Fibroblast of skin of left quadriceps (primary cell): ENCODE measurements at places on chromosomes 5 and 9.

- no peak for DNase-seq
These were observed 50.6 kb downstream of the ALDH1A1 start for GRCh38 chr9:72902268-72902667.

GRCh38 chr9:137960496-137960895 is 82.9 kb downstream of the CACNA1B start:
- DNase-seq: no peak

- DNase-seq: no peak
These were observed 13.6 kb downstream of the OTULINL start for GRCh38 chr5:14595189-14595588.

GRCh38 chr5:143713047-143714003 is 98.6 kb upstream of the HMHB1 start:
- DNase-seq: no peak

DNA sequence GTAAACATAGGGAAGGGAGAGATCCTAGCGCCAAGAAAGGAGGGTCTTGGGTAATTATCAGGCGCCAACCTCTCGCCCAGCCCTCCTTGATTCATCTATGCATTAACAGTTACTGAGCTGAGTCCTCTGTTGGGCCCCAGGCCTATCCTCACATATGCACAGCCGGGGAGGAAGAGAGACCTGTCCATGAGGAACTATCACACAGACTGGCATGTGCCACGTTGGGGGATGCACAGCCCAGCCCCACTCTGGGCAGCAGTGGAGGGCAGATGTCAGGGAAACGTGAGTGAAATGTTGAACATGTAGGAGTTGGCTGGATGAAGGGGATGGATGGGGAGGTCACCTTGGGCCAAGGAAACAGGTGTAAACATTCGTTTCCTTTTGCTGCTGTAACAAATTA is 18.8 kb upstream of the ENHO start:
- no peak for DNase-seq

DNA sequence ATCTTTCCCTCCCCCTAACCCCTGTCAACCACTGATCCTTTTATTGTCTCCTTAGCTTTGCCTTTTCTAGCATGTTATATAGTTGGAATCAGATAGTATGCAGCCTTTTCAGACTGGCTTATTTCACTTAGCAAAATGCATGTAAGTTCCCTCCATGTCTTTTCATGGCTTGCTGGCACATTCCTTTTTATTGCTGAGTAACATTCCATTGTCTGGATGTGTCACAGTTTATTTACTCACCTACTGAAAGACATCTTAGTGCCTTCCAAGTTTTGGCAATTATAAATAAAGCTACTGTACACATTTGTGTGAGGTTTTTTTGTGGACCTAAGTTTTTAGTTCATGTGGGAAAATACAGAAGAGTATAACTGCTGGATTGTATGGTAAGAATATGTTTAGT is 230.1 kb downstream of the PBX3 start:
- DNase-seq: no peak

DNA sequence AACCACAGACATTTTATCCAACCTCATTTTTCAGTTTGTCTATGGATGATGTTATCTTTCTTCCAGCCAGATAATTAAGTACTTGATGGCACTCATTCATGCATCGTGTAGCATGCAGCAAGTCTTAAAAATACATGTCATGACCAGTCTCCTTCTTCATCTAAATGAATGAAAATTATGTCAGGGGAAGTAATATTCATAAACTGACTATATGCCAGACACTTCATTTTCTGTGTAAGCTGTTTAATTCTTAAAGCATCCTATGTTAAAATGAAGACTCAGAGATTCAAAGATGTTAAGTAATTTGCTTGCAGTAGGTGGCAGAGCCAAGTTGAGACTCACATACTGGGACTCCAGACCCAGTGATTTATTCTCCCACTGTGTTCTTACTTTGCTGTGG is 181.7 kb upstream of the CD180 start:
- DNase-seq: no peak

DNA sequence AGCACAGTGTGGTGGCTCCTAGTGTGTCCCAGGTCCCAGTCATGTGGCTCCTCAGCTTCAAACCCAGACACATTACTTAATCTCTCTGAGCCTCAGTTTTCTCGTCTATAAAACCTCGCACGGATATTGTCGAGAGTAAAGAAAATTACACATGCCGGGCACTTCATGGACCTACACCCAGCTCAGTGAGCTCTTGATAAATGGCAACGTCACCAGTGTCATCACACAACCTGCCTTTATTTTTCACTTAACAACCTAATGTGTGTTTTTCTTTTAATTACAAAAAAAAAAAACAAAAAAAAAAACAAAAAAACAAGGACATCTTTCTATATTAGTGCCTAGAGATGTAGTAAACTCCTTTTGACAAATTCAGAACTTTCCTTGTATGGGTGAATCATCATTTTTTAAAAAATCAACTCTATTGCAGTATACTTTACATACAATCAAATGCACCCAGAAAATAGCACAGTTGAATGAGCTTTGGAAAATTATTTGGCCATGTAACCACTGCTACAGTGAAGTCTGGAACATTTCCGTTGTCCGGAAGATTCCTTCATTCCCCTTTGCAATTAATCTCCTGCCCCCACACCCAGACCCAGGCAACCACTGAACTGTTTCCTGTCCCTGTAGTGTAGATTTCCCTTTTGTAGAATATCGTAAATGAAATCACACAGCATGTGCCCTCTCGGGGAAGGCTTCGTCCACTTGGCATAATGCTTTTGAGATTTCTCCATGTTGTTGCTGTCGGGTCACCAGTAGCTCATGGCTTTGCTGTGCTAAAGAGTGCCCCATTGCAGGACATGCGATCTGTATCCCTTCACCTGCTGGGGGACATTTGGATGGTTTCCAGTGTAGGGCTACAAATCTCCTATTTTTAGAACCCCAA is 100.4 kb upstream of the LARP1 start:
- no peak for DNase-seq

- DNase-seq: no peak
These were observed 28.8 kb downstream of the TMEM174 start for GRCh38 chr5:73201547-73202513.

DNA sequence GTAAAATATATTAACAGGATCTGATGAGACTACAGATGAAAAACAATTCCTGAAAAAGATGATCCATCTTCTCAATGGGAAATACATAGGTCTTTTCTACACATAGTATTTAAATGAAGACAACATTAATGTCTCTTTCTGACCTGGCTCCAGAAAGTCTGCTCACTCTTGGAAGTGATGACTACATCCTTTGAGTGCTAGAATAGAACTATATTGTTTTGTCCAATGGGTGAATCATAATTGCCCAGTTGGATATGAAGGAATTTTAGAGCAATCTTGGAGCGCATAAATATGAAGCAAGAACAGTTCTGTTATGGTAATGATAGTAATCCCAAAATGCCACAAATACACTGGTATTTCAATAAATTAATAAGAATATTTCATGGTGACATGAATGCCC is 322.1 kb downstream of the DEPDC1B start:
- no peak for DNase-seq

DNA sequence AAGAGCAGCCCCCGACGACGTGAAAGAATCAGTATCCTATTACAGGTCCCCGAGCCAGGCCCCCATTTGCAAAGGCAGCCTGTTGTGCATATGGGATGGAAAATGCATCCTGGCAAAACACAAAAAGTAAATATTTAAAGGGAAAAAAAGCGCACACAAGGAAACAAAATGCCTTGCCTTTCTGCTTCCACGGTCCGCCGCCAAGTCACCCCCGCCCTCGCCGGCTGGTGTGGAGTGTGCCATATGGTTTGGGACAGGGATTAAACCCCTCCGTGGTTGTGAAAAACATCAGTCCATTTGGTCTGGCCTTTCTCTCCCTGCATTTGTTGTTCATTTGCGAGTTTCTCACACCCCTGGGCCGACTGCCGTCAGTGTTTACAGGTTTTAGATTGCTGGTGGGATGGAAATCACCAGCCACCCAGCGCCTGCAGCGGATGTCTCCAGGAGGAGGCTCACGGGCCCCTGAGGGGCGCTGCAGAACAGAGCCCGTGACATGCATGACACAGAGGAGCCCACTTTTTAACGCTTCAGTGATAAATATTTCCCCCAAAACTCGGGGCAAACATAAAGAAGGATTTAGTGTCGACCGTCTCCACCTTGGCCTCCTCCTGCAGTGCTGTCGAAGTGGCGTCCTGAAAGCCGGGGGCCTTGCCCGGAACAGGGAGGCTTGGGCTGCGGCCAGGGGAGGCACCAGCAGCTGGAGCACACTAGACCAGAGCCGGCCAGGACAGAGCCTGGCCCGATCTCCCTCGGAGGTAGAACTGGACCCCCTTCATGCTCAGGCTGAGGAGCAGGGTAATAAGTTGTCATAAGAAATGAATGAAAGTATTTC is 161.5 kb downstream of the HSD17B3 start:
- no peak for DNase-seq

- no peak for DNase-seq
These were observed 4.1 kb upstream of the SMU1 start for GRCh38 chr9:33080534-33080933.

DNA sequence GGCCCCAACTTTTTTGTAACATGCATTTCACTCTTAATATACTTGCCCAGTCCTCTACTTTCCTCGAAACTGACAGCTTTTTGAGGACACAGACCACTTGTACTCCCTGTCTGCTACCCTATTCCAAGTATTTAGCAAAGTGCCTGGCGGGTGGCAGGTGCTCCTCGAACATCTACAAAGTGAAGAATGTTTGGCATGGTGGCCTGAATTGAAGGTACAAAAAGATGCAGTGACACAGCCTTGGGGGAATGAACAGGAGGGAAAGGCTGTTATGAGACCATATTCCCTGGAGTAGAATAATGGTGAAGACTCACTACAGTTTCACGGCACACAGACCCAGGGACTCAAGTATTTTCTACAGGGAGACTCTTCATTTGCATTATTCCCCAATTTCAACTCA is 590.9 kb downstream of the PRELID2 start:
- DNase-seq: no peak

GRCh38 chr5:111129938-111130337 is 37.8 kb downstream of the WDR36 start:
- peak; percentile 57 for DNase-seq

DNA sequence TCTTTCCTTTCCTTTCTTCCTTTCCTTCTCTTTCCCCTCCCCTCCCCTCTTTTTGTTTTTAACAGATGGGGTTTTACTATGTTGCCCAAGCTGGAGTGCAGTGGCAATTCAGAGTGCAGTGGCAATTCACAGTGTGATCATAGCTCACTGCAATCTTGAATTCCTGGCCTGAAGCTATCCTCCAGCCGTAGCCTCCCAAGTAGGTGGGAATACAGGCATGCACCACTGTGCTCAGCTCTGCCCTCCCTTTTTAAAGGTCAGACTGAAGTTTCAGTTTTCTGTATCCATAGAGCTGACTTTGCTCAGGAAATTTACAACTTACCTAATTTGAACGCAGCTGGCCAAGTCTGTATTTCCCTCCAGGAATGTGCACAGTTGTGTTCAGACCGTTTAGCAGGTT is 696 bp downstream of the CCL28 start:
- no peak for DNase-seq

DNA sequence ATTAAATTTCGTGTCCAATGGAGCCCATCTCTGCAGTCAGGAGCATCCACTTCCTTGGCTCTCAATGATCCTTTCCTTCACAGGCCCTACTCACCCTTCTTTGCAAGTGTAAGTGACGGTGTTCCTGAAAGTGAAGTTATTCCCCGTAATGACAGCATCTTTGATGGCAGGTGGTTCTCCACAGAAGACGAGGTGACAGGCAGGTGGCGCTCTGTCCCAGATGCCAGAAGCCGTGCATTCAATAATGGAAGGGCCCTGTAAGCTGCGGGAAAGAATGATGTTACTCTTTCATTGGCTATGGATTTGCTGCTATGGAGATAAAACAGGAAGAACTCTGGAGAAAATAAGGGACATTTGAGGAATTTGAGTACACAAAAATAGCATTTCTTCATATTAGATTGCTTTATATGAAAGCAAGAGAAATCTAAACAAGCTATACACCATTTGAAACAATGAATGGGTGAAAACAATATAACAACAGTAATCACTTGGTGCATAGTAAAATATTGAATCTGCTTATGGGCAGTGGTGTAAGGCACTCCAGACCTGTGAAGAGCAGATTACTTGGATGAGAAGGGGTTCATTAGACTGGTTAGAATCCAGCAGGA is 89.9 kb upstream of the TXNDC8 start:
- DNase-seq: no peak

GRCh38 chr5:179746872-179747271 is 14.2 kb downstream of the MAML1 start:
- DNase-seq: no peak

DNA sequence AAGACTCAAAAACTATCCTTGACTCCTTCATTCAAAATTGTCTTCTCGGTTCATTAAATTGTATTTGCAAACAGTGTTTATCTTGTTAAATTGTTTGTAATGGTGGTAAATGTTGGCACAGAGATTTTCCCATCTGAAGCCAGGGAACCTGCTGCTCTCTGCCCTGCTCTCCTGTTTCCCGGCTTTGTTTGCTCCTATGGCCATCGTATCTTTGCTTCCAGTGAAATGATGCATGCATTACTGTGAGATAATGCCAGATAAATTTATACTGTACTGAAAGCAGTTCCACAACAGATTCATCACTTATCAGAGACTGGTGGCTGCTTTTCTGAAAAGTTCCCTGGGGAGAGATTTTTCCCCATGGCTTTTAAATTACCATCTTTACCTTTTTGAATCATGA is 81.4 kb downstream of the CD180 start:
- no peak for DNase-seq

DNA sequence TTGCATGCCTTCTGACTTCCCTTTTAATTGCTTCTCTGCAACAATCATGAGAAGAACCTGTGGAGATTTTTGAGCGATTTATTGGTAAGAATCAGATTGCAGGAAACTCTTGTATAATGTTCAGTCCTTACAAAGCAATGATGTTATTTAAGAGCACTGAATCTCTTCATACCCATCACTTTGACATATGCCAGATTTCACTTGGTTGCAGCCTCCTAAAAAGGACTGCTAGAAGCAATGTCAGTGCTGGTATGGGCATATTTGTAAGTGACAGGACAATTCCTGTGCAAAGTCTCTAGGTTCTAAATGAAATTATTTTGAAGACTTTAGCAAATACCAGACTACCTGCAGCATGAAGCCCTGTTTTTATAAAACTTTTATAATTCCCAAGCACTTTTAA is 2272.7 kb upstream of the WWC1 start:
- DNase-seq: no peak
